ENCODE measurements at places on chromosomes 7 and 10. TPM values are rescaled to one million over a fixed set of nuclear protein-coding genes. Genes with fewer than 3 reads are reported as not detected.

IFIT1B gene
- total RNA-seq, result not detected

DNA sequence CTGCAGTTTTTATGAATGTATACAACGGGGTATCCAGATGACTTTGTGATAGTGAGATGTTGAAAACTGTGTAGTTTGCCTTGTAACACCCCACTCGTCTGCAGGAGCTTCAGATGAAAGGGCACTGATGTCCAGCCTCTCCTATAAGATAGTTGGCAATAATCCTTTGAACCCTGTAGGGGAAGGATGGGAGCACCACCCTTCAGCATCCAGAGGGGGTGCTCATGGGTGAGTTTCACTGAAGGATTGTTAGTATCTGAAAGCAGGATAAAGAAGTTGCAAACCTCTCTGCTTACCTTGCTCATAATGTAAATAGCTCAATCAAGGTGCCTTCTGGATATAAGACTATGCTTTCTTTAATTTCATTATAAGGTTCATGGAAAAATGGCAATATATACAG lies 201.5 kb downstream of the TMEM178B start:
- no peak for DNase-seq

DNA sequence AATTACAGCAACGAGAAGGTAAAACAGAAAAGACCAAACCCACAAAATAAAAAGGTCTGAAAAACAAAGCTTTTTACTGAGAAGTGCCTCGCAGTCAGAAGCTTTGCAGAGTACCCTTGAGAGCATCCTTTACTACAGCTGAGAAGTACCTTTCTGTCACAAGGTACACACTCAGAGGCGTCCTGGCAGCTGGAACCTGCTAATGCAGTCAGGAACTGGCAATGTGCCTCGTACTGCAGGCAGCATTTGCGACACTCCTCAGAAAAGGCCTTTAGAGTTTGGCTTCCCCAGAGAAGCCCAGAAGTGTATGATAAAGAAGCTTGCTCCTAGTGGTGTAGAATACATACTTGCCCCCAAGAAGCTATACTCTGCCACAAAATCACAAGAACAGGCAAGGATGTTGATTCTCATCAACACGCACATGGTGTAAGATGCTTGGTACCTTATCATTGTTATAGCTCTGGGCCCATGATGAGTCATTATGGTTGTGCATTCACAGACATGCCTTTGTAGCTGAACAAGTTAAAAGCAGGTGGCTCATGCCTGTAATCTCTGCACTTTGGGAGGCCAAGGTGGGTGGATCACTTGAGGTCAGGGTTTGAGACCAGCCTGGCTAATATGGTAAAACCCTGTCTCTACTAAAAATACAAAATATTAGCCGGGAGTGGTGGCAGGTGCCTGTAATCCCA lies 2.0 kb upstream of the GTPBP4 start:
- DNase-seq, result no peak

ADCYAP1R1 gene
- total RNA-seq, result not detected

LIPF gene
- total RNA-seq, result not detected

GRCh38 chr10:131652438-131653139 lies 248.2 kb upstream of the PPP2R2D start:
- DNase-seq, result no peak

CCDC136 gene
- 6.7 TPM for total RNA-seq

- no peak for DNase-seq
Measured at GRCh38 chr7:155987681-155988235, 175.5 kb upstream of the SHH start.

PTPRN2 gene
- total RNA-seq, result 0.61 TPM

CTAGE15 gene
- total RNA-seq, result 2.1 TPM

GRCh38 chr7:644381-645305 lies 81.9 kb upstream of the DNAAF5 start:
- no peak for DNase-seq

GRCh38 chr10:100141446-100142087 lies 44.3 kb downstream of the ERLIN1 start:
- no peak for DNase-seq

GRCh38 chr10:17038627-17039026 lies 91.0 kb downstream of the CUBN start:
- DNase-seq, result no peak

DNA sequence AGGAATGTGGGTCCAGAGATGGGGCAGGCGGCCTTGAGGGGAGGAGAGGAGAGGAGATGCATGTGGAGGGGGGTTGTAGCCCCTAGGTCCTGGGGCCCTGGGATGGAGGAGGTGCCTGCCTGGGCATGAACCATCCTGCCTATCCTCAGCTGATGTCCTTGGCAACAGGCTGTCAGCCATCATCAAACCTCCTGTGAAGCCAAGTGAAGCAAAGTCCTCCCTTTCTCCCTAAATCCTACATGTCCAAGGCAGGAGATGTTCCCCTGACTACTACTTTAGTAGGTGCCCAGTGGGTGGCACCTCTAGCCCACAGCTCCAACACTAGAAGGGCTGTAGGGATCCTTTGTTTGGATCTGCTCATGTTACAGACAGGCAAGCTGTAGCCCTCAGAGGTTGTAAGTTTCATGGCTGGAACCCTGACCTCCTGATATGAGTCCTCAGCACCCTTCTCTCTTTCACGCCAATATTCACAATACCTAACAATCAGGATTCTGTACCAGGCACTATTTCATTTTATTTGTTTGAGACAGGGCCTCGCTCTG lies 66.6 kb upstream of the SYPL1 start:
- DNase-seq, result no peak

- DNase-seq, result no peak
Measured at GRCh38 chr10:44577533-44577932, 192.6 kb upstream of the CXCL12 start.

- no peak for DNase-seq
Measured at GRCh38 chr10:8453587-8453986, 399.1 kb downstream of the GATA3 start.

TMEM213 gene
- total RNA-seq, result not detected

- no peak for DNase-seq
Measured at GRCh38 chr7:94450044-94450697, 55.5 kb downstream of the COL1A2 start.

WIPF3 gene
- not detected for total RNA-seq

GRCh38 chr7:1939434-1940401 lies 269.6 kb downstream of the ELFN1 start:
- peak; percentile 35 for DNase-seq

PRRT4 gene
- total RNA-seq, result not detected

DNA sequence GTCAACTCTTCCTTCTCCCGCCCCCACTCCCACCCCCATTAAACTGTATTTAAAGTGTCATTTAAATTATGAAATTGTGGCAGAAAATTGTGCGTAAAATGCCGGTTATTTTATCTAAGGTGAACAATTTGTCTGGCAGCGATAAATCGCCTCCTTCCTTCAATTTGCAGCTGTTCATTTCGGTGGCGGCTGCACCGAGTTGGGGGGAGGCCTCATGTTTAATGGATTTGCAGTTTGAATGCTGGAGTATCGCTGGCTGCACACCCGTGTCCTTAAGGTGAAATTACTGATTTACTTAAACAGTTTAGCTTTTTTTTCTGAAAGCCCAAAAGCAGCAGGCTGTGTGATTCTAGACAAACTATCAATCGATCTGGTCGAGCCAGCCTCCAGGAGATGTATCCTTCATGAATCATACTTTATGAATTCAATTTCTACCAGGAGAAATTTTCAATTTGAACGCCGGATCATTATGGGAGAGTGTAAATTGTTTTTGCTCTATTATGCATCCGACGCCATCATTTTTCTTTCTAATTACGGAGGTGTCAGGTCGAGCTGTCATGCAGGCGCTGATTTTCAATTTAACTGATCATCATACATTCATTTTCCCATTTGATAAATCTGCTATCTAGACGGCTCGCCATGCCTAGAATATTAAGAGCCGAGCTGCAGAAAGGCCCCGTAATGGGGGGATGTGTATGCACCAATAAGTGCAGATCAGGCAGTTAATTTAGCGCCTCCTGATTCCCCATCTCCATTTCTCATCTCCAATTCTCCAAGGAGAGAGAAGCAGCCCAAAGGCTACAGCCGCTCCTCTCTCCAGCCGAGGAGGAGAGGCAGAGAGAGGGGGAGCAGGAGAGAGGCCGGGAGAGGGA lies 6.5 kb downstream of the UNCX start:
- no peak for DNase-seq

GRCh38 chr7:137547485-137547884 lies 204.0 kb upstream of the PTN start:
- no peak for DNase-seq

DNA sequence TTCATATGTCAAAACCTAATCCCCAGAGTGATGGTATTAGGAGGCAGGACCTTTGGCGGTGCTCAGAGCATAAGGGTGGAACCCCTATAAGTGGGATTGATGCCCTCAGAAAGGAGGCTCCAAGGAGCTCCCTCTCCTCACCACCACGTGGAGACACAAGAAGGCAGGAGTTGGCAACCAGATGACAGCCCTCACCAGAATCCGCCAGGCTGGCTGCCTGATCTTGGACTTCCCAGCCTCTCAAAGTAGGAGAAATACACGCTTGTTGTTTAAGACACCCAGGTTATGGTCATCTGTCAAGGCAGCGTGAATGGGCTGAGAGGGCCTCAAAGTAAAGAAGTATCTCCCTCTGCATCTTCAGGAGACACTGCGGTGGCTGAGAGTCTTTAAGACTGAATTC lies 187.7 kb downstream of the TNS3 start:
- DNase-seq, result no peak

- peak; percentile 6 for DNase-seq
Measured at GRCh38 chr7:3995187-3995586, 686.9 kb upstream of the FOXK1 start.

GRCh38 chr10:11468126-11468742 lies 143.2 kb downstream of the USP6NL start:
- no peak for DNase-seq

GRCh38 chr7:103686763-103687162 lies 240.8 kb upstream of the SLC26A5 start:
- no peak for DNase-seq

GRCh38 chr7:130490888-130491804 lies 739 bp upstream of the MEST start:
- no peak for DNase-seq

STOX1 gene
- total RNA-seq, result 0.84 TPM

- DNase-seq, result no peak
Measured at GRCh38 chr7:75596727-75597614, 104.9 kb downstream of the SPDYE5 start.

Measured in activated naive CD4-positive, alpha-beta T cell treated with anti-CD3 and anti-CD28 coated beads, Interleukin-2, amount 50 U/mL, for 72 hours (primary cell).